Right renal cortex interstitium (tissue), 3 donors: ENCODE measurements at places on chromosomes 1 and 21. TPM values are rescaled to one million over a fixed set of nuclear protein-coding genes. Genes with fewer than 3 reads are reported as not detected.
A peak's percentile ranks its signal among the peaks of the same experiment; 100 is the strongest.

GRCh38 chr1:113812661-113813135, 422 bp upstream of the RSBN1 start:
- peak; percentile 19 for DNase-seq

AMY1C gene
- polyA plus RNA-seq = not detected

KRTAP11-1 gene
- not detected for polyA plus RNA-seq

GRCh38 chr1:213176341-213176740, 125.3 kb downstream of the RPS6KC1 start:
- DNase-seq = no peak

GRCh38 chr1:187862506-187862905, 1033.8 kb downstream of the PLA2G4A start:
- DNase-seq = no peak

C1orf21 gene
- polyA plus RNA-seq = 36.4 TPM

DNA sequence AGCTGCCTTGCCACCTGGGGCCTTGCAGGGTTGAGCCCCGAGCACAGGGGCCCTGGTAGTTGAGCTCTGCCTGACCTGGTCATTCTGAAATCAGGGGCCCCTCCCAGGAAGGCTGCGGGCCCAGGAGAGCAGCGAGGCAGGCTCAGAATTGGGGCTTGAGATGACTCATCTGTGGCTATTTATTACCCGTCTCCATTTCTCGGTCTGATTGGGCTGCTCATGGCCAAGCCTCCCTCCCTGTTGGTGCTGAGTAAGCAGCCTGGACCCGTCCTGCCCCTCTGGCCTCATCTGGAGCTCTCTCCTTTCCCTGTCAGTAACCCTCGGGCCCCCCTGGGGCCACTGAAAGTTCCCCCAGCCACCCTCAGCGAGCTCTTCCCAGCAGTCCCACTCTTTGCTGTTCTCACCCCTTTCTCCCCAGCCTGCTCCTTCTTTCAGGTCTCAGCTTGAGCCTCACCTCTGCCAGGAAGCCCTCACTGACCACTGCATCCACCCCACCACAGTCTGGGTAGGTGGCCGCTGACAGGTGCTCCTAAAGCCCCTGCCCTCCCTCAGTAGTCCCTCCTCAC, 11.0 kb upstream of the TNFRSF8 start:
- no peak for DNase-seq

DNA sequence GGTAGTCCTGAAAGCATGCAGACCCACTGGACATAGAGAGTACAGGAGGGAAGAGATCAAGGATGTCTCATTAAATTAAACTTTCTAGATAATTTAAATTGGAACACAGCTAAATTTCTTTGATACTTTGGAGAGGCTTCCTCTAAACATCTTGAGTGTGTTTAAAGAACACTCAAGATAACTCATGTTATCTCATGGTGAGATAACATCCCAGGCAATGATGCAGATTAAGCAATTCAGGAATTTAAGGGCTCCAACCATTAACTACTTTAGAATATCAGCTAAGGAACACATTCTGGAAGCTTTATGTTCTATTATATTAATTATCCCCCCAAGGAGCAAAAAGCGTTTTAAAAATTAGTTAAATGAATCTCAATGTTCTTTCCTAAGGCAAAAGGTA, 289.2 kb upstream of the RUNX1 start:
- DNase-seq = no peak

LEFTY2 gene
- polyA plus RNA-seq = 0.99 TPM

DNA sequence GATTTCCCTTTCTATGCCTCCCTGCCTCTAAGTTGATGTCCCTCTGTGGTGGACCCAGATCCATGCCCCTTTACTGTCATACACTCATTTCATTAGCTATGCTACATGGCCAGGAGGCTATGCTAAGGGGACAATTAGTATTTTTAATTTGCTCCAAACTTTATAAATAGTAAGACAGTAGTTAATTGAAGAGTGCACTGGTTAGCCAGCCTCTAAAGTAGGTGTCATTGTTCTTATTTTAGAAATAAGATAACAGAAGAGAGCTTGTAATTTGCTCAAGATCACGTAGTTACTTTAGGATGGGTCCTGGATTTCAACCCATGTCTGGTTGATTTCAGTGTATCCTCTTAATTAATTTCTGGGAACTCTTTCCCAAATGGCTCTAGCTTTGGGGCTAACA, 29.4 kb upstream of the GNG12 start:
- no peak for DNase-seq

DNA sequence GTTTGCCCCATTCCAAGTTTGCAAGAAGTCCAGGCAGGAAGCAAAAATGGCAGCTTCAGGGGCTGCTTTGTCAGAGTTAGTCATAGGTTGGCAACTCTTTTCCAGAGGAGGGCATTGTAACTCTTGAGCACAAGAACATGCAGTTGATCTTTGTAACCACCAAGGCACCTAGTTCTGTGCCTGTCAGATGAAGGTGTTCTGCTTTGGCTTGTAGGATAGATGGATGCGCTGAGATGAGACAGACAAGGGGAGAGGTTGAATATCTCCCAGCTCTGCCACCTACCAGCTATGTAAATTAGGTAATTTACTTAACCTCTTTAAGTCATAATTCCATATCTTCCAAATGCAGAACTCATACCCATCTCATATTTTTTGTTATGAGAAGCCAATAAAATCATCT, 89.3 kb downstream of the ZNF648 start:
- DNase-seq = no peak

PRKAA2 gene
- 16.6 TPM for polyA plus RNA-seq

GPR153 gene
- 5.8 TPM for polyA plus RNA-seq

- no peak for DNase-seq
These were observed 25.1 kb upstream of the PLEKHA6 start for GRCh38 chr1:204384636-204385352.

- DNase-seq = no peak
These were observed 454.8 kb downstream of the KIF26B start for GRCh38 chr1:245609354-245610150.

DNA sequence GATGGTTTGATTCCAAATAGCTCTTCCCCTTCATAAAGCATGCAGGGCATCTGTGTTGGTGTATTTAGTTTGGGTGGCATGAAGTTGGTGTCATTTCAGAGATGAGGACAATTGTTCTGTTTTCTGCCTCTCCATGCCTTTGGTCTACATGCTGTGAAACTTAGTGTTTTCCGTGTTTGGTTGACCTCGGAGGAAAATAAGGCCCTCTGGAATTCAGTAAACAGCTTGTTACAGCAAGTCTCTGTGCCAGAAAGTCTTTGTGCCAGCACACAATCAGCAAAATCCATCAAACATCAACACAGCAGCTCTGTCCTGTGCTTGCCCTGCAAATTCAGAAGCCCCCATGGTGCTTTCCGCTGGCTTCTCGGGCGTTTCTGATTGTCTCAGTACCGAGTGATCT, 9.5 kb downstream of the PARK7 start:
- DNase-seq = no peak

BTBD8 gene
- polyA plus RNA-seq = 6.4 TPM

GRCh38 chr1:30853350-30853749, 55.2 kb downstream of the SDC3 start:
- no peak for DNase-seq

- no peak for DNase-seq
These were observed 16.5 kb downstream of the SLC27A3 start for GRCh38 chr1:153791648-153792253.

ADAM15 gene
- 37.6 TPM for polyA plus RNA-seq

DNA sequence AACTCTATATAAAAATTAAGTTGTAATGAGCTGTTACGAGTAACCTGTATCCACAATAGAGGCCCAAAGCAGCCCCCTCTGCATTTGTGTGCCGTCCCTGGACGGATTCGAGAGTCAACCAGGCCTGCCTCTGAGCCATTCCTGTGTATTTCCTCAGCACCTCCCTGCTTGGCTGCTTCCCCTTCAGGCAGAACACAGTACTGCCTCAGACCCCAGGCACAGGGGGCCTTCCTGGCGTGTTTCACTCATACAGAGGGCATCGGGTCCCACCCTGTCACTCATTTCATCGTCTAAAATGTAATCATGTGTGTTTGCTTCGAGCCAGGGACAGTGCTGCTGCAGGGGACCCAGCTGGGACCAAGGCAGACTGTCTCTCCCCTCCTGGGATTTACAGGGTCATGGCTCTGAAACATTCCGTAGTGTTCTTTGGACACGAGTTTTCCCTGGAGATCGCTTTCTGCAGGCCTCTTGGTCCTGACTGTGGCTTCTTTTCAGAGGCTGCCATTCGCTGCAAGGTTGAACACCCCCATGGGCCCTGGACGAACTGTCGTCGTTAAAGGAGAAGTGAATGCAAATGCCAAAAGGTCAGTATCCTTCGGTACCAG, 19.4 kb downstream of the LGALS8 start:
- no peak for DNase-seq

- no peak for DNase-seq
These were observed 13.1 kb upstream of the HEYL start for GRCh38 chr1:39652554-39652953.

NCAM2 gene
- polyA plus RNA-seq = 7.6 TPM

GRCh38 chr1:198771563-198772153, 132.8 kb downstream of the PTPRC start:
- DNase-seq = no peak

DNA sequence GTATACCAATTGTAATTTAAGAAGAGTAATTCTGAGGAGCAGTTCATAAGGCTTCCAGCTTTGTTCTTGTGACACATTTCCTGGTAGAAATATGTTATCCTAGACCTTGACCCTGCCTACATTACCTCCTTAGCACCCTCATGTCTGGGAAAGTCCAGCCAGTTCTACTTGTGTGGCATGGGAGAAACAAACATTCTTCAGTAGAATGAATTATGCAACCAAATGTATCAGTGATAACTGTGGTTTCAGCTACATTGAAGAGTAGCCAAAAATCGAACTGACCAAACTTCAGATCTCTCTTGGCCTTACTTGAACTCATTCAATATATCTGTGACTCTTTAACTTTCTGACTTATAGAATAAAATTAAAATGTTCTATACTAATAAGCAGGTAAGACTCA, 308.1 kb upstream of the LYPLAL1 start:
- DNase-seq = no peak

DNA sequence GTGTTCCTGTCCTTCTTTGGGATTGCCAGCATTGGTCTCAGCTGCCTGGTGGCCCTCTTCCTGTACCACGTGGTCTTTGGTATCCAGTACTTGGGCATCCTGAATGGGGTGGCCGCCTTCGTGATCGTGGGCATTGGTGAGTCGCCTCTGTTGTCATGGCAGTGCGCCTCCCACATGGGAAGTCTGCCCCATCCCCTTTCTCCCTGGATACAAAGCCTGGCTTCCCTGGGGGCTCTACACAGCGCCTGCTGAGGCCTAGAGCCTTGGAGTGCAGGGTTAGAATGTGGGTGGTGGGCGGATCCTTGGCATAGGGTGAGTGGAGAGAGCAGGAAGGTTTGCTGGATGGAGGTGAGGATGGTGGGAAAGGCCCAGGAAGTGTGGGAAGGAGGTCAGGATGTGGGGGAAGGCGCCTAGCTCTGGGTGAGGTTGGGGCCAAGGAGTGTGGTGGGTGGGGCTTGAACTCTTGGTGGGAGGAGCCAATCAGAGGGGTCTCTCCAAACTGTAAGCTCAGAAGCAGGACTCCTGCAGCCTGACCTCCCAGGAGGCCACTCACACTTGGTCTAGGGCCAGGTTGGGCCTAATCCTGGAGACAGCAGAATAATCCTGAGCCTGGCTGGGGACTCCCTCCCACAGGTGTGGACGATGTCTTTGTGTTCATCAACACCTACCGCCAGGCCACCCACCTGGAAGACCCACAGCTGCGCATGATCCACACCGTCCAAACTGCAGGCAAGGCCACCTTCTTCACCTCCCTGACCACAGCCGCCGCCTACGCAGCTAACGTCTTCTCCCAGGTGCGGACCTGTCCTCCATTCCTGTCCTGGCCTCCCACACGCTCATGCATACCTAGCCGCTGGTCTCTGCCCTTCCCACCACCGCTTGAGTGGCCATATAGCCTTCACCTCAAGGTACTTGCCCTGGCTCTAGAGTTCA, 36.7 kb downstream of the DISP3 start:
- DNase-seq = no peak

DNA sequence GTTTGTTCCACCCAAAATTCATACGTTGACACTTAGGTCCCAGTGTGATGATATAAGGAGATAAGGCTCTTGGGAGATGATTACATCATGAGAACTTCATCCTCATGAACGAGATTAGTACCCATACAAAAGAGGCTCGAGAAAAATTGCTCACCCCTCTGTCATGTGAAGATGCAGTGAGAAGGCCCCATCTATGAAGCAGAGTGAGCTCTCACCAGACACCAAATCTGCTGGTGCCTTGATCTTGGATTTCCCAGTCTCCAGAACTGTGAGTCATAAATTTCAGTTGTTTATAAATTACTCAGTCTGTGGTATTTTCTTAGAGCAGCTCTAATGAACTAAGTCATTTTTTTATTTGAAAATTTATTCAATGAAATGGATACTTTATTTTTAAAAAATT, 42.6 kb upstream of the USP25 start:
- no peak for DNase-seq
